ENCODE measurements at places on chromosomes 6 and 20.
A peak's percentile ranks its signal among the peaks of the same experiment; 100 is the strongest.

- no peak for DNase-seq
Observed at GRCh38 chr20:57252559-57253162, 13.8 kb downstream of the BMP7 start.

GRCh38 chr6:26205625-26206574 is 118.7 kb downstream of the HFE start:
- DNase-seq = peak; percentile 67

DNA sequence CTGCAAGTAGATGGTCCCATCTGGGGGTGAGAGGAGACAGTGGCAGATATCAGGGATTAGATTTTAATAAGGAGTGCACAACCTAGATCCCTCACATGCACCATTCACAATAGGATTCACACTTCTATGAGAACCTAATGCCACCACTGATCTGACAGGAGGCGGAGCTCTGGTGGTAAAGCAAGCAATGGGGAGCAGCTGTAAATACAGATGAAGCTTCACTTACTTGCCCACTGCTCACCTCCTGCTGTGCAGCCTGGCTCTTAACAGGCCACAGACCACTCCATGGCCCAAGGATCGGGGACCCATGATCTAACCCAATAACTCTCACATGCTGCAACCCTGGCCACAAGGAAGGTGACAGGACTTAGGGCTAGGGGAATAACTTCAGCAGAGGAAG is 75.4 kb downstream of the ZNF133 start:
- DNase-seq = no peak

GRCh38 chr6:2619651-2620050 is 131.1 kb downstream of the MYLK4 start:
- no peak for DNase-seq

- DNase-seq = no peak
Observed at GRCh38 chr6:138857775-138858174, 61.9 kb downstream of the ECT2L start.

DNA sequence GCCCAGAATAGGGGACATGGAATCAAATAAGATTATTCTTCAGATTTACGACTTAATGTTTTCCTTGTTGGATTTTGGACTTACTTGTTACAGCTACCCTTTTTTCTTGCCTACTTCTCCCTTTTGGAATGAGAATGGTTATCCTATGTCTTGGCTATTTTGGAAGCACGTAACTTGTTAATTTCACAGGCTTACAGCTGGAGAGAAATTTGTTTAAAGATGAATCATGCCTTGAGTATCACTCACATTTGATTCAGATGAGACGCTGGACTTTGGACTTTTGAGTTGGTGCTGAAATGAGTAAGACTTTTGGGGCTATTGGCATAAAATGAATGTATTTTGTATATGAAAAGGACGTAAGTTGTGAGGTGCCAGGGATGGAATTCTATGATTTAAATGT is 83.3 kb downstream of the SMPDL3A start:
- no peak for DNase-seq
